Endothelial cell (in vitro differentiated cells): ENCODE measurements at places on chromosomes 11 and 22.

DNA sequence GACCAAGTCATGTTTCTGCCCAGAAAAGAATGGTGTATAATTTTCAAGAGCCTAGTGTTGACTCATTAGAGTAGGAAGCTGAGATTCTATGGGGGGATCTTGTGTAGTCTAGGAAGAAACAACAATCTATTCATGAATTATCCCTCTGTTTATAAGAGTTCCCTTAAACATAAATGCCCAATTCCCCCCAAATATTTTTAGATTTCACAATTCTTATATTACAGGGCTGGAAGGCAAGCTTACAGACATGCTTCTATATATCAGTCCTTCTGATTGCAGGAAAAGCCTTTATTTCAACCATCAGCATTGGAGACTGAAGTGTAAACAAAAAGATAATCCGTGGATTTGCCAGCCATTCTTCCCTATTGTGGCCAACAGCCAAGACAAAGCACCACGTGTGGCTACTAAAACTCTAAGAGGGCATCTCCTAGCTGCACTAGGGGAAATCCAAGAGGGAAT lies 71.4 kb downstream of the NAT10 start:
- DNase-seq: no peak

DNA sequence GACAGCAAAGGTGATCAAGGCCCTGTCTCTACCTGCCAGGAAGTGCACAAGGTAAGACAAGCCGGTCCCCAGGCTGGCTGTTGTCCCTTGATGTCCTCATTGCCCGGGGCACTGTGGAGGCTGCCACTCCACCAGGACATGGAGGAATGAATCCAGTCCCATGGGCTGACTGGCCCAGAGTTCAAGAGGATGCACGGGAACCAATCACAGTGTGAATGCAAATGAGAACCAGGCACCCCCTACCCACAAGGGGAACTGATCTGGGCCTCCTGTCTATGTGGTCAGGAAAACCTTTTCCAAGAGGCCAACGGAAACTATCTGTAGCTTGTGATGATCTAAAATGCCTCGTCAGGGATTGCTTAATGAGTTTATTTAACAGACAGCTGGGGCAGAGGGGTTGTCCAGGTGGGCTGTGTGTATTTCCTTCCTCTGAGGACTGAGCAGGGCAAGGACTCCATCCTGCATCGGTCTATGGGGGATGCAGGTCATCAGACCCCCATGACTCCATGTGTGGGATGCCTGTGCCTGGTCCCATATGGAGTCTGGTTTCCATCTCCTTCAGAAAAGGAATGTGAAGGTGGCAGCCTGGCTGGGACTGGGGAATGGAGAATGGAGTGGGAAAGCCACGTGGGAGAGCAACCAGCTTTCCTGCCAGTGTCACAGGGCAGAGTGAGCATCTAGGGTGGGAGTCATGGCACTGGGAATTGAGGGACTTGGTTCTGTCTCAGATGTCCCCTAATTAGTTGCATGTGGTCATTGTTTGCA lies 60.5 kb downstream of the CD82 start:
- no peak for DNase-seq

DNA sequence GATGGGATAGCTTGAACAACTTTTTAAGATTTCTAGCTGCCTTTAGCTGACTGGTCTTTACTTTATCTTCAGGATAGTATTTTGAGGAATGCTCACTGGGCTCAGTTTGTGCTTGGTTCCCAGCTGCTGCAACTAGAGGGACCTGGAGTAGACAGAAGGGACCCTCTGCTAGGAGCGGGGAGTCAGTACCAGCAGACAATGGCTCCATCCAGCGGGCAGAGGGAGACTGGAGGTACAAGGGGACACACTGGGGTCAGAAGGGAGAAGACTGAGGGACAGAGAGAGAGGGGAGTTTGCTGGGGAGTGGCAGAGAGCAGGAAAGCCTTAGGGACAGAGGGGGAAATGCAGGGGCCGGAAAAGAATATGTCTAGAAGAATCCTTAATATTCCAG lies 22.0 kb upstream of the ACER3 start:
- peak; percentile 56 for DNase-seq

GRCh38 chr11:69366591-69366990 lies 72.6 kb downstream of the MYEOV start:
- no peak for DNase-seq

- DNase-seq: no peak
These were observed 322.4 kb upstream of the CCDC90B start for GRCh38 chr11:83608571-83608970.

DNA sequence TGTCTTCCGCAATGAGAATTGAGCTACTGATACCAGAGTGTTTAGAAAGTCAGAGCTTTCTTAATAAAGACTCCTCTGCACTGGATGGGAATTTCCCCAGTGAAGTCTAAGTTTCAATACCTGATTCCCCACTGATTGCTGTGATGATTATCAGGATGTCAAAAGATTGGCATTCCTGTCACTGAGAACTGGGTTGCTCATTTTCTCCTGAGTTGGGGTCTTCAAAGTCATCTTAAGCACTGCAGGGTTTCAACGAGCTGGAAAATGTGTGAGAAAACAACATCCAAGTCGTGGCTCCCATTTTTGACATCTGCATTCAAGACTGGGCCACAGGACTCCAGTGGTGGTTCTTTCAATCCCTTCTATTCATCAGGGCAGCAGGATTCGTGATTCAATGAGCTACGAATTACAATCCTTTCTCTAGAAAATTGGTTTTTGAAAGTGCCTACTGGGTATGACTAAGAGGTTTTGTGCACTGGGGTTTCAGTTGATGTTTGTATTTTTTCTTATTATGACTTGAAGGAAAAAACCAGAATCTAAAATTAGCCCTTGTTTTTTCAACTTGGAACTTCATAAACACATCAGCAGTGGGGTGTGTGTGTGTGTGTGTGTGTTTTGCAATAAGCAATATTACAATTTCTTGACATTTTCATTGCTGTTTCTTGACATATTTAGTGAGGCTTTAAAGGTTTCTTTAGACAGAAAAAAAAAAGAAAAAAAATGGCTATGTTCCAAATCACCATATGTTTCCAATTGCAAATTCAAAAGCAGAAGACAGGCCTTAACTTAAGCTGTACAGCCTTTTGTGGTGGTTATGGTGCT lies 233.0 kb downstream of the FAM76B start:
- no peak for DNase-seq

DNA sequence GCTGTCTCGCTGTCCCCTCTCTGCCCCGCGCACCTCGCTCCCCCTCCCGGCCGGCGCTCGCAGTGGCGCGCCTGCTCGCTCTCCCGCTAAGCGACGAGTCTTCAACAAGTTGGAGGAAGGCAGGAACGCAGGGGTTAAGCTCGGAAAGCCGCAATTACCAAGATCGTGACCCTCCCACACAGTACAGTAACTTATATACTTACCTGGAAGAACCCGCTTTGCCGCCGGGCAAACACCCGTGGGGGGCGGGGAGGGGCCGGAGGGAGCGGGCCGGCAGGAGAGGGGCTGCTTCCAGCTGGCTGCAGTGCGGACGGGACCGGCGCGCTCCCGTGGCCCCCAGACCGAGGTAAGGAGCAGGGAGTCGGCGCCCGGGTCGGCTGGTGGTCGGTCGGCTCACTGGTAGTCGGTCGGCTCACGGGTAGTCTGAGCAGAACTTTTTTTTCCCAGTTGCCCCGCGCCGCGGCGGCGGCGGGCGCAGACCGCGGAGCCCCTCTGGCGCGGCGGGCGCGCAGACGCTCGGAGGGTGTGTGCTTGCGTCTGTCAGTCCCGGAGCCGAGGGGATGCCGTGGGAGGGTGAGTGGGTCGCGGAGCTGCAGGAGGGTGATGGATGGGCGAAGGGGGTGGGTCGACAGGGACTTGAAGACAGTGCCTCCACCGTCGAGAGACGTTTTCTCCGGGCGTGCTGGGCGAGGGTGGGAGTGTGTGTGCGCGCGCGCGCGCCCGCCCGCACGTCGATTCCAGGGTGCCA lies 101.2 kb upstream of the HSD17B12 start:
- DNase-seq: peak; percentile 72

DNA sequence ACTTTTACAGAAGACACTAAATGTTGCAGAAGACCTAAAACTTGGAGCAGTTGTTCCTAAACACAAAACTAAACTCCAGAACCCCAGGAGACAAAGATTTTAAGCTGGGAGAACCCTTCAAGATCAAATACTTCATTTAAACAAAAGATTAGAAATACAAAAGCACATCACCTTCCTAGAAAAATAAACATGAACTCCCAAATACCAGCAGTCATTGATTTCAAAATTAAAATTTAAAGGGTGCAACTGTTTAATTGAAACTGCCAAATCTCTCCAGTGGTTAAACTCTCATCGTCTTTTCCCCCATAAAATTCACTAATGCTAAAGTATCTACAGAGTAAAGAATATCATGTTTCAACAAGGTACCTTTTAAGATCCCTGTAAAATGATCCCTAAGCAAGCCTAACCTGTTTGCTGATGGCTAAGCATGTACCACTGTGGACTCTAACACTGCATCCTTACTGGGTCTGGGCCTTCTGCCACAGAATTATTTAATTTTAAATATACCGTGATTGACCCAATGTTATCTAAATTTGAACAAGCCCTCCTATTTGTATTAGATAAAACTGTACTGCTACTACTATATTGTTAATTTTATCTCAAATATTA lies 53.7 kb upstream of the CCDC34 start:
- DNase-seq: no peak

GRCh38 chr11:65425105-65425970 lies 2.7 kb downstream of the NEAT1 start:
- no peak for DNase-seq

DNA sequence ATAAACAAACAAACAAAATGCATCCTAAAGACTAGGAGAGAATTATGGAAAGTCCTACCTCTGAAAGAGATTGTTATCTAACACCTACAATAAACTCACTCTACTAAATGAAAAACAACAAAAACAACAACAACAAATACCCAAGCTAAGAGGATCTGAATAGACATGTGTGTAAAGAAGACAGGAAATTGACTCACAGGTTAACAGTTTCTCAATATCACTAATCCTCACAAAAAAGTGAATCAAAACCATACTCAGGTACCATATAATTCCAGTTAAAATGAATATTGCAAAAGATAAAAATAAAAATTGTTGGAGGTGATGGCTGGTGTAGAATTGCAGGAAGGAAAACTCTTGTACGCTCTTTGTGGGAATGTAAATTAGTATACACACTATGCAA lies 110.4 kb upstream of the TOP3B start:
- no peak for DNase-seq

DNA sequence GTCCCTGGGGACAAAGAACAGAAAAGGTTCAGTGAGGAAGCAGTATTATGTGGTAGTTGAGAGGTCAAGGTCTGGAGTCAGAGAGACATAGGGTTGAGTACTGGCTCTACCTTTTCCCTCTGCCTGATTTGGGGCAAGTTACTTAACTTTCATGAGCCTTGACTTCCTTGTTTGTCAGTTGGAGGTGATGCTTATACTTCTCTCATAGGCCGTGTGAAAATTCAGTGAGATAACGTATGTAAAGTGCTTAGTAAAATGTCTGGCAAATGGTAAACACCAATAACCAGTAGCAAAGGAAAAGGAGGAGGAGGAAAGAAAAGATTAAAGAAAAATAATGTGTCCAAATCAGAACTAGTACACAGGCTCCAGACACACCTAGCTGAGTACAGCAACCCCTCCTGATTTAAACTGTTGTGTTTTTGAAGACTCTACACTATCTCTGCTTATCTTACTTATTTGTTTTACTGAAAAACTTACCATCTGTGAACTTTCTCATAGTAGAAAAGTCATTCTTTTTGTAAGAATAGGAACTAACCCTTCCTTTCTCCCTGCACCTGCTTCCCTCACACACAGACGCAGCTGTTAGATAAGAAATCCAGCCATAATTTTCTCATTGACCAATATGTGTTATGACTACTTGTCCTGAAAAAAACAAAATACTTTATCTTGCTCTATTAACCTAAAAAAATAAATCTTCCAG lies 126.9 kb downstream of the CD44 start:
- no peak for DNase-seq

DNA sequence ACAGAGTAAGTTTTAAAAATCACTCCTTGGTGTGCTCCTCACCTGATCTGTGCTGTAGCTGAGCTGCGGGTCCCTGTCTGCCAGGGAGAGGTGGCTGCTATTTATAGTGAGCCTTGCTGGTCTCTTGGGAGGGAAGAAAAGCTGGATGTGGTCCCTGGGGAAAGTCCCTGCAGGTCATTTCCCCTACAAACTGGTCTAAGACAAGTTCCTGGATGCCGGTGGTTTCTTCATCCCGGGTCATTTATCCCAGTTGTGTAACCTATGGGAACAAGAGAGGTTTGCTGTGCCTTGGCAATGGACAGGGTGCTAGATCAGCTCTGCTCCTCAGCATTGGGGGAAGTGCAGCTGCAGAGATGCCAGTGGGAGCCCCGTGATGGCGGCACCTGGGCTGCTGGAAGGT lies at the start of gene SAA2:
SAA2 (minus strand) TSS at position 108 of the 400 bp plus-strand sequence. CDS start 657 bp downstream, outside the sequence.
- DNase-seq: no peak

DNA sequence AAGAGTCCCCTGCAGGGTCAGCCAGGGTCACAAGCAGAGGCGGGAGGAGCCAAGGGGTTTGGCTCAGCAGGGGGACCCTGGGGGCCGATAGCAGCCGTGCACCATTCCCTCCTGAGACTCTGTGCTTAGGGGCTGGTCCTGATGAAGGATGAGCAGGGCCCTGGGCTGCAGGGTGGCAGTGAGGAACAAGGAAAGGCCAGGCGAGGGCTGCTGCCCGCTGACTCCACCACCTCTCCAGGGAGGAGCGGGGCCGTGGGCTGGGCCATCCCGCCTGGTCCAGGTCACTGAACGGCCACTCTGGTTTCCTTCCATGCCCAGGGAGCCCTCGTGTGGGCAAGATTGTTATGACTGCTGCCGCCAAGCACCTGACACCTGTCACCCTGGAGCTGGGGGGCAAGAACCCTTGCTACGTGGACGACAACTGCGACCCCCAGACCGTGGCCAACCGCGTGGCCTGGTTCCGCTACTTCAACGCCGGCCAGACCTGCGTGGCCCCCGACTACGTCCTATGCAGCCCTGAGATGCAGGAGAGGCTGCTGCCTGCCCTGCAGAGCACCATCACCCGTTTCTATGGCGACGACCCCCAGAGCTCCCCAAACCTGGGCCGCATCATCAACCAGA lies 9.2 kb upstream of the NDUFS8 start:
- DNase-seq: no peak

DNA sequence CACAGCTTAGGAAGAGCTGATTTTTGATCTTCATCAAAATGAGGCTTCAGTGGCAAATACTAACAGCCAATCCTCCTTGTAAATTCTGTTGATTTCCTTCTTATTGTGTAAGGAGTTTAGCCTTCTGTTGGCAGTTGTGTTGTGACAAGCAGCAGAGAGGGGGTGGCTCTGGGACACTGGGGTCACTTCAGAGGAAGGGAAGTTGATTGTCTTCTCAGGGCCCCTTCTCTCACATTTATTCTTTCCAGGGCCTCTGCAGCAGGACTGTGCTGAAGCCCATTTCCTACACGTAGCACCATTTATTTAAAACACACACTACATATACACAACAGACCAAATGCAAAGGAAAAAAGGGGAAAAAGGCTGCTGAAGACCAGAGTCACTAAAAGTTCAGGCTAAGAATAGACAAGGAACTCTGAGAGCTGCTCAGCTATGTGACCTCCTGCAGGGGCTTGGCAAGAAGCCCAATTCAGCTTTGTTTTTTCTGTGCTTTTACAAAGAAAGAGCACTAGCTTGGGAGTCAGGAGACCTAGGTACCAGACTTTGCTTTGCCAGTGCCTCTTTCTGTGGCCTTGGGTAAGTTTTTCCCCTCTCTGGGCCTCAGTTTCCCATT lies 28.3 kb upstream of the UPB1 start:
- no peak for DNase-seq
